ENCODE measurements at places on chromosomes 16 and 17. TPM values are rescaled to one million over a fixed set of nuclear protein-coding genes. Genes with fewer than 3 reads are reported as not detected.

DNA sequence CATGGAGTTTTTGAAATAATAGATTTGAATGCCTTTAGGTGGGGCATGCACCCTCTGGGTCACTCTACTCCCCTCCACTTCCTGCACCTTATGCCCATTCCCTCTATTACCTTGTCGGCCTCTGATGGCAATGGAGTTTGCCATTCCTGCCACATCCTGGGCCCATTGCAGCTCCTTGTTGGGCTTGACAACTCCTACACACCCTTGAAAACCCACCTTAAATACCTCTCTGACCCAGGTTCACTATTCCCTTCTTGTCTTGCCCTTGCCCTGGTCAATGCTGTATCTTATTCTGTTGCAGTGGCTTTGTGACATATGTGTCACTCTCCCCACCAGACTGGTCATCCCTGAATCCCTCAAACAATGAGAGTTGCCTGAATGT, 2.4 kb downstream of the CCR7 start:
- DNase-seq, result no peak

DNA sequence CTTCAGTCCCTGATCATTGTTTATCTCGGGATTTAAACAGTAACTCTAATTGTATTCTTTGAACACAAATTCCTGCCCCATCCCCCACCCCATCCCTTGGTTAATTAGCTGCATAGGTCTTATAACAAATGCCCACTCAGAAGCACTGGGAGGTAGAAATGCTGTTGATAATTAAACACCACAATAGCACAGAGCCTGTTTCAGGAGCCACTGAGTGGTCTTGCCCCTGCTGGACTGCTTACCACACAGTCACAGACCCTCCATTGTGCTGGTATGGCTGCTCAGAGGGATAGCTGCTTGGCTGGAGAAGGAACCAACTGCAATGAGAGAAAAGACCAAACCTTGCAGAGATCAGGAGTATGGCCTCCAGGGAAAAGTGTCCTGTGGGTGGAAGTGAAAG, 214.1 kb downstream of the ANKFN1 start:
- DNase-seq, result no peak

DNA sequence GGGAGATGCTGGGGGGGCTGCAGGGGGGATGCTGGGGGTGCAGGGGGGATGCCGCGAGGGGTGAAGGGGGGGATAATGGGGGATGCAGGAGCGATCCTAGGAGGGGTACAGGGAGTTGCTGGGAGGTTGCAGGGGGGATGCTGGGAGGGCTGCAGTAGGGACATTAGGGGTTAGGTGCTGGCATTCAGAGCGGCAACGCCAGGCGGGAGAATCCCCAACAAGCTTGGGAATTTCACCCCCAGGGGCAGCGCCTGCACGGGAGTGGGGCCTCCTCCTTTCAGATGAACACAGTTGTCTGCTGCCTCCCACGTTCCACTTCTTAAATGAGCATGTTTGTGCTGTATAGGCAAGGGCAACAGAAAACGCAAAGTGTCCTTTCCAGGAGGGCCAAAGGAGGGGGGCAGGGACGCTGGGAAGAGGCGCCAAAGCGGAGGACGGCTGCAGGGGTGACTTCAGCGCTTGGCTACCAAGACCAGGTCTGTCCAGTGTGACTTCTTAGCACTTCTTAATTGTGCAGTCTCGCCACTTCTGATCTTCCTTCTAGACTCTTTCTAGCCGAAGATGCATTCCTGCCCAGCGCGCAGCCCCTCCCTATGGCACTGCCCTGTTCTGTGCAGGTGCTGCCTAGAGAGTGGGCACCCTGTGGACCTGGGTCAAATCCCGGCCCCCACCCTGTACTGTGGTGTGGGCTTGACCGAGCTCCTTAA, 2.0 kb upstream of the SLC6A4 start:
- no peak for DNase-seq

DNA sequence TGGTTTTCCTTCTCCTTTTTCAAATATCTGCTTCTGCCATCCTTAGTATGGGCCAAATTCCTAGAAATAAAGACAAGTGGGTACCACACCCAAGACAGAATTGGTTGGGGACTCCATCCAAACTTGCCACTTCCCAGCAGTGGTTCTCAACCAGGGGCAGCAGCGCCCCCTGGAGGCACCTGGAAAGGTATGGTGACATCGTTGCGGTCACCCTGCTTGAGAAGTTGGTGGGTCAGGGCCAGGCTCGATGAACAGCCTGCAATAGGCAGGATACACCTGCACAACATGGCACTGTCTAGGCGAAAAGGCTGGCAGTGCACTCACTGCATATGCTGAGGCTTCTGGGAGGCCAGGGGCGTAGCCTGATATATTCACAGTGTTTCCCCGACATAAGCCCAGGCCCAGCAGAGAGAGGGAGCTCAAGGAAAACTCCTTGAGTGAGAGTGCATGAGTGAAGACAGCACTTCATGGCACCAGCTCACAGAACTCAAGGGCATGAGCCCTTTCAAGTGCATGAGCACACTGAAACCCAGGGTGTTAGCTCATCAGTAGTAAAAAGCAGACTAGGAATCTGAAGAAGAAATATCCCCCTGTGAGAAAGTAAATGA, 57.7 kb downstream of the CMC2 start:
- DNase-seq, result no peak

TTYH2 gene
- total RNA-seq, result 1.8 TPM

DNA sequence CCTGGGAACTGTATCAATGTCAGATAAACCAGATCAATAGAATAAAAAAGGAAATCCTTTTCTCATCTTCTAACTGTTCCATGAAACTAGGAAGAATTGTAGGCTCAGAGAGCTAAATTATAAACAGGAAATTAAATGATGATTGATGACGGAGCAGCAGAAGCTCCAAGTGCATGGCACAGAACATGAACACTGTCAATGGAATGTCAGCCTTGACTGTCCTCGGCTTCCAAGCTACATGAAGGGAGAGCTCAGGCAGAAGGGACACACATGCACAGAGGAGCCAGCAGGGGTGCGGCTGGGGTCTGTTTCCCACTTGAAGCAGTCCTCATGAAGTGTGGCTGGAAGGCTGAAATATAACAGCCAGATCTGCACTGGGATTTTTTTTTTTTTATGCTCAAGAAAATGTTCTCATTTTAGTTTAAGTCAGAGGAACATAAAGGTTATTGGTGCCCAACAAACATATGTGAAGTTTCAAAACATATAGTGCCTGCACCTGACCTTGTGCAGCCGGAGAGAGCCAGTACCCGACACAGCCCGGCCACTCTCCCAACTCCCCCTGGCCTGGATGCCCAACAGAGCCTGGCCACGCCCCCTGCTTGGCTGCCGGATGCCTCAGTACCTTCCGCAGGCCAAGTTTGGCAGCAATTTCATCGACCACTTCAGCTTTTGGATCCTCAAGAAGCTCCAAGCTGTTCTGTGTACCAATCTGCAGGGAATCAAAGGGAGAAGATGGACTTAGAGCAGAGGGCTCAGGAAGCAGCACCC, 37.0 kb downstream of the NPLOC4 start:
- DNase-seq, result no peak

RASL10B gene
- total RNA-seq, result 2.9 TPM

DNA sequence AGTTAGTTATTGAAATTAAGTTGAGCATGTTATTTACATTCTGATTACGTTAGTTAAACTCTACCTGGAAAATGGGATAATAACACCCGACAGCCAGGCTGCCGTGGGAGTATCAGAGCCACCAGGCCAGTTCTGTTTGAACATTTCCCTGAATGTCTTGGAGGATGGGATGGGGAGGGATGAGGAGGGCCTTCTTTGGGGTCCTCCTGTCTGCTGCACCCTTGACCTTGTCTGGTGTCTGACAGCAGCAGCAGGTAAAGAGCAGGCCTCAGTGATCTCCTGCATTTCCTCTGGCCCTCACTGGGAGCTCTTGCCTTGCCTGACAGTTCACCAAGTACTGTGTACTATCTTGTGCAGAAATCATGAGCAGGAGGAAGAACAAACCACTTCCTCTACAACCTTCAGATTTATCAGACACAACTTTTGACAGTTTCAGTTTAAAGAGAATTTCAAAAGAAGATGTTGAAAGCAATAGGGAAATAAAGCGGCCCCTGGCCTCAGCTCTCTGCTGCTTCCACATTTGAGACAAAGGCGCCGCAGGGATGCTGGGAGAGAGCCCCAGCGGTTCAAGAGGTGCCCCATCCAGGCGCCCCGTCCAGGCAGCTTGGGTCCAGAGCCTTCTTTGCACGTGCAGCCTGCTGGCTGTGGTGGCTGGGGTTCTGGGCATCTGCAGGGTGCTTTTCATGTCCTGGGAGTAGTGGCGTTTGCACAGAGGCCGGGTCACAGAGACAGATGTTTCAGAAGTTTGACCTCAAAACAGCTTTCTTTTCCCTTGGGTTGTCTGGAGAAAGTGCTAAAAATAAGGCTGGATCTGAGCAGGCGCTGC, 25.3 kb downstream of the CMIP start:
- DNase-seq, result no peak

GRCh38 chr16:80142281-80142680, 398.5 kb upstream of the DYNLRB2 start:
- DNase-seq, result no peak

Data from kidney epithelial cell (primary cell).